Cardiac muscle cell (in vitro differentiated cells and primary cell): ENCODE measurements at places on chromosomes 13 and 19. TPM values are rescaled to one million over a fixed set of nuclear protein-coding genes. Genes with fewer than 3 reads are reported as not detected.

TEX29 gene
- total RNA-seq, result not detected in 2 replicates

DNA sequence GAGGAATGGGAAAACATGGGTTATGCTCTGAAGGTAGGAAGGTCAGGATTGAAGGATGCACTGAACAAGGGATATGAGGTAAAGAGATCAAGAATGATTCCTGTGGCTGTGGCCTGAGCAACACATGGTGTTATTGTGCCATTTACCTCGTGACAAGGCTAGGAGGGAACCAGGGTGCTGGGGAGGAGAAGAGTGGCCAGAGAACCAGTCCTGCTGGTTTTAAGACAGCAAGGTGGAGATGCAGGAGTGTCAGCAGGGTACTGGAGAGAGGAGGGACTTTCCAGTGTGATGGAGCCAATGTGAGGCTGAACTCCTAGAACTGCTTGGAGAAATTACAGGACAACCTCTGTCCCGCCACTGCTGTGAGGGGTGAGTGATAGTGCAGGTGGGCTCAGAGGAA is 282.4 kb downstream of the MYO16 start:
- no peak for DNase-seq

GRCh38 chr19:5321851-5322681 is 18.5 kb downstream of the PTPRS start:
- DNase-seq, result no peak

GRCh38 chr13:50203256-50203941 is 188.2 kb downstream of the KCNRG start:
- DNase-seq, result no peak

ZNF99 gene
- total RNA-seq, result not detected in 2 replicates
